ENCODE measurements at places on chromosomes 1 and 21.

- no peak for DNase-seq
Observed at GRCh38 chr1:172883387-172883791, 167.4 kb downstream of the TNFSF18 start.

- peak; percentile 27 for DNase-seq
Observed at GRCh38 chr1:150516050-150516591, 569 bp downstream of the FALEC start.

DNA sequence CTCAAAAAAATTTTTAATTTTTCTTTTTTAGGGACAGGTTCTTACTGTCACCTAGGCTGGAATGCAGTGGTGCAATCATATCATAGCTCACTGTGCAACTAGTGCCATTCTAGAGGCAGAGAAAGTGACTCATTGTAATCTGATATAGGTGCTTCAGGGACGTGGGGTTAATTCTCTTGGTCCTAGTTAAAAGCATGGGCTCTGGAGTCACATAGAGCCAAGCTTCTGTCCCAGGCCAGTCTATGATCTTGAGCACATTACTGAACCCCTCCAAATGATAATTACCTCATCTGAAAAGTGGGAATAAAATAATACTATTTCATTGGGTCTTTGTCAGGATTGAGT is 1.1 kb upstream of the ADIPOR1 start:
- DNase-seq: peak; percentile 35

- DNase-seq: no peak
Observed at GRCh38 chr1:201051399-201051798, 27.9 kb upstream of the KIF21B start.

DNA sequence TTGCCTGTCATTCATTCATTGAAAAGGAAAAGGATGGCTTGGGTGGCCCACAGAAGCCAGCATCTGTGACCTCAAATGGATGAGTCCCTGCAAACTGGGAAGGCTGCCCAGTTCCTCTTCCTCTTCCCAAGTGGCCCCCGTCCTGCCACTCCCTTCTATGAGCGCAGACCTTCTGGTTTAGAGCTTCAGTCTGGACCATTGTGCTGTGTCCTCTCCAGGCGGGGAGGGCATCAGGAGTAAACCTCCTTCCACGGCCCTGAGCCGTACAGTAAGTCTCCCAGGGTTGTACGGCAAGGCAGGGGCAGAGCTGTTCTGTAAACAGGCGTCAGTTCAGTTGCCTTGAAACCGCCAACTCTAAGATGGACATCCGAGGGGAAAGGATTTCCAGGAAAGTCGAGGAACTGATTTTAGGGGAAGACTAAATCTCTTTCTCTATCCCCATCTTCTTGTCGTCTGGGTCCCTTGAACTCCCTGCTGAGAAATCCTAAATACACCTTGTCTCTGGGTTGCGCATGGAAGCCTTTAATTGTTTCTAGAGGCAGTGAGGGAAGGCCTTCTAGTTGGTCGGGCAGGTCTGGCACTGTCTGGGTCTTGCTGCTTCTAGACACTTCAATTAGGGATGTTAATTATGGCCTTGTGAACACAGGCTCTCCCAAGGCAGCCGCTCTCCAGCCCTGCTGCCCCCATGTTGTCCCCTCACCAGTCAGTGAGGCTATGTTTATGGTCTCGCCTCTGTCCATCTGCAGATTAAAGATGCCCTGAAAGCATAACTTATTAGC is 22.1 kb downstream of the SOX13 start:
- DNase-seq: no peak

Measured in erythroblast (primary cell).